NCI-H1417 treated with DMSO at 0.1 percent for 48 hours (cell line): ENCODE measurements at places on chromosomes 5 and 9.

- no peak for DNase-seq
Measured at GRCh38 chr5:178450121-178451028, 139.8 kb downstream of the COL23A1 start.

- no peak for DNase-seq
Measured at GRCh38 chr9:111020594-111020993, 17.7 kb downstream of the LPAR1 start.

- DNase-seq = no peak
Measured at GRCh38 chr5:124660229-124661093, 86.0 kb downstream of the ZNF608 start.

DNA sequence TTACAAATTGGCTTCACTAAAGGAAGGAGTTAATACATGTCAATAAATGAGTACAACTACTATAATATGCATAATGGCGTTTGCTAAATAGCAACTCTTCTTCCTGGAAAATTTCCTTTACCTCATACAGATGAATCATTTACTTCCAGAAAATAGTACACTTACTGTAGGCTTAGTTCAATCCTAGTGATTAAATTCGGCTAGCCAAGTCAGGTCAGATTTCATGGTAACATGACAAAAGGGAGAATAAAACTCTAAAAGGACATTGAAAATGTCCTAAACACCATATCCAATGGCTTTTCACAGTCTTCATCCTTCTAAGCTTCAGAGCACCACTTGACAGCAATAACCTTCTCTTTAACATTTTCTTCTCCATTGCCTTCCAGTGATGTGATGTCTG is 42.1 kb upstream of the ZFAND5 start:
- no peak for DNase-seq

DNA sequence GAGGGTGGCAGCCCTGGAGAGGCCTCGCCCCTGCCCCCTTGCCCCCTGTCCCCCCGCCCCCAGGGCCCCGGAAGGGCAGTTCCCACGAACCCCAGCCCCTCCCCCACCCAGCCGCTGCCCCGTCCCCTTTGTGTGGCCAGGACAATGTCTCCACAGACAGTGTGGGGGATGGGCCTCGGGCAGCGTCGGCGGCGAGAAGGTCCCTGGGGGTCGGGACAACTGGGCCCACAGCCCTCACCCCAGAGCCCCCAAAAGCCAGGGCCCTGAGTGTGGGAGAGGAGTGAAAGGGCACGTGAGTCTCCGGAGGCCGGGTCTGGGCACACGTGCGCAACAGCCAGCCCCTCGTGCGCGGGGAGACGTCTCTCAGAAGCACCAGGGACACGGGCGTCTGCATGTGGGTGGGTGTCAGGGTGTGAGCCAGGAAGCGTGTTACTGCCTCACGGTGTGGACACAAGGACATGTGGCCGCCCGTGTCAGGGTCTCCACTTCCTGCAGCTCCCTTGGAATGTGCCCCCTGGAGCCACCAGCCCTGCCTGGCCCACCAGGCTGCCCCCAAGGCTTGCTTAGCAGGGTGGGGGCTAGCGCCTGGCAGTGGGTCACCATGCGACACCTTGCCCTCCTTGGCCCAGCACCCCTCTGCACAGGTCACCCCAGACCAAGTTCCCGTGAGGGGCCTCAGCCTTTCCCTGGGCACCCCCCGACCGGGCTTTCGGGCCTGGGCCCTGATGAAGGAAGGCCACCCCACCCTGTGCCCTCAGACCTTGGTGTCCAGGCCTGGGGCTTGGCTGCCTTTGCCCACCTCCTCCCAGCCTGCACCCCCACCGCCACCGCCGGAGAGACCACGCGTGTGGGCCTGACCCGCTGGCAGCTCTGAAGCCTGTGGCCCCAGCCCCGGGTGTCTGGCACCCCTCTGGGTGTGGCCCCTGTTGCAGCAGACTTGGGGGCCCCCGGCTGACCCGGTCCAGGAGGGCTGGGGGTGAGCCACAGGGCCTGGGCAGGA is 12.8 kb upstream of the NRARP start:
- DNase-seq = no peak

DNA sequence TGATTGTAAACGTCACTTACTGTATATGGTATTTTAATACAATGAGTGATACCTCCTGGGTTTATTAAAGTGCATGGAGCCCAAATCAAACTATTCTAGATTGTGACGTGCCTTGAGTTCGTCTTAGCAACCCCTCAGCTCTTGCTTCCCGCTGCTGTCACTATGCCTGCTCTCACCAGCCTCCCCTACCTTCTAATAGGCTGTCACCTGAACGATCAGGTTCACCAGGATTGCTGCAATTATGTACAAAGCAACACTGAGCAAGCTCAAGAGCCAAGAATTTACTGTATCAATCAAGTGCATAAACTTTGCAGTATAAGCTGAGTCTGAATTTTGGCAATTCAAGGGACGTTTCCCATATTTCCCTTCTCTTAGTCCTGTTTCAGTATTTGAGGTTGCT is 3.0 kb downstream of the LECT2 start:
- no peak for DNase-seq

DNA sequence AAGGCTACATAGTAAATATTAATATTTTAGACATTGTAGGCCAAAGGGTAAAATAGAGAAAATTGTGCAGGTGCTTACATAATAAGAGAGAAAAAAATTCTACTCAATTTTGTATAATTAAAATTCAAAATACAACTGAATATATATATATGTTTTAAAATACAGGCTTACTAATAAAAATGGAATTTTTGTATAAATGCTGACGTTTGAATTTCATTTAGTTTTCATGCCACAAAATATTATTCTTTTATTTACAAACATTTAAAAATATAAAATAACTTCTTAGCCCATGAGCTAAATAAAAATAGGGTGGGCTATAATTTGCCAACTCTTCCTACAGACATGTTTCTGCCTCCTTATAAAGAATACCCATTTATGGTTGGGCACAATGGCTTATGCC is 328.6 kb downstream of the TRPM3 start:
- DNase-seq = no peak

DNA sequence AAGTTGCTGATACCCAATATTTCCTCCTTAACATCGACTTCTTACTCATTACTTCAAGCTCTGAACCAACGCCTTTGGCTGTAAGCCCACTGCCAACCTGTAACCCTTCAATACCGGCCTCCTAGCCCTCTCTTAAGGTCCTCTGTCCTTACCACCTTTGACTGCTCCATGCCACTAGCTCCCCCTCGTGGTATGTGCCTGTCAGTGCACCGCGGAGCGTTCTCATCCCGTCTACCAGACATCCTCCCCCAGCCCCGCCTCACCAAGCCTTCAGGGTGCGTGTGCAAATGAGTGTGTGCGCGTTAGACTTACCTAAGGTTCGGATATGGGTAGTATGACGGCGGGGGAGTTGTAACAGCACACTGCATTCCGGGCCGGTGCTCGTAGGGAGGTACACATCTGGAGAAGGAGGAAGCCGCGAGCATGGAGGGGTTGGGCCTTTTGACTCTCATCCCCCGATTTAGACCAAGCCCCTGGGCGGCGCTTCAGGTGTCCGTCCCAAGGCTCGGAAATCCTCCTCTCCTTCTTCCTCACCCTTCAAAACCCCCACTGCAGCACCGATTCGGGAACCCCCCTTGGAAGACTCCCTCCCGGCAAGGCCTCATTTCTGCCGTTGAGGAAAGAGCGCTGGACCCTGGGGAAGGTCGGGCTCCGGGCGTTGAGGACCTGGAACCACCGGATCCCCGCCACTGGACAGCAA is 2.8 kb upstream of the MYORG start:
- no peak for DNase-seq

- DNase-seq = no peak
Measured at GRCh38 chr9:224026-224425, 9.4 kb downstream of the DOCK8 start.

GRCh38 chr5:93249651-93250289 is 331.2 kb downstream of the NR2F1-AS1 start:
- no peak for DNase-seq

- no peak for DNase-seq
Measured at GRCh38 chr5:125587631-125588030, 835.6 kb upstream of the GRAMD2B start.

- no peak for DNase-seq
Measured at GRCh38 chr5:77483682-77484081, 8.4 kb downstream of the WDR41 start.

GRCh38 chr5:56801256-56801655 is 14.1 kb upstream of the MAP3K1 start:
- DNase-seq = no peak

GRCh38 chr5:158718738-158719505 is 380.8 kb downstream of the EBF1 start:
- DNase-seq = no peak

DNA sequence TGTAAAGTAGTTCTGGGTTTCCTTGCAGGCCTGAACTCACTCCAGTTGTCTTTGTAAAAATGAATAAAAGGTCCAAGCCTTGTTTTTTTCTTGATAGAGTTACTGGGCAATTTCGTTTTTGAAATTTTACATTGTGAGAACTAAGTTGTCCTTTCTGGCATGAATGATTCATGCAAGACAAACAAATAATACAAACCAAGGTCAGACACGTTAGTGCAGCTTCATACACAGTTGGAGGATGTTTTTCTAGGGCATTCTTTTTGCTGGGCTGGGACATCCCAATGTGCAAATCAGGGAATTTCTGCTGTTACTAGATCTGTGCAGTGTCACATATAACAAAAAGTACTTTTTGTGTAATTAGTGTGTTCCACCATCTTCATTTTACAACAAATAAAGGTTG is 96.0 kb downstream of the MEGF10 start:
- no peak for DNase-seq

- DNase-seq = no peak
Measured at GRCh38 chr9:93155716-93156474, 21.8 kb upstream of the NINJ1 start.

- DNase-seq = no peak
Measured at GRCh38 chr9:16974436-16974835, 104.0 kb upstream of the BNC2 start.

- no peak for DNase-seq
Measured at GRCh38 chr9:110886832-110887231, 151.4 kb downstream of the LPAR1 start.

GRCh38 chr9:113619491-113620376 is 156.2 kb downstream of the RGS3 start:
- no peak for DNase-seq

GRCh38 chr9:92620845-92621244 is 49.1 kb downstream of the IPPK start:
- DNase-seq = no peak

DNA sequence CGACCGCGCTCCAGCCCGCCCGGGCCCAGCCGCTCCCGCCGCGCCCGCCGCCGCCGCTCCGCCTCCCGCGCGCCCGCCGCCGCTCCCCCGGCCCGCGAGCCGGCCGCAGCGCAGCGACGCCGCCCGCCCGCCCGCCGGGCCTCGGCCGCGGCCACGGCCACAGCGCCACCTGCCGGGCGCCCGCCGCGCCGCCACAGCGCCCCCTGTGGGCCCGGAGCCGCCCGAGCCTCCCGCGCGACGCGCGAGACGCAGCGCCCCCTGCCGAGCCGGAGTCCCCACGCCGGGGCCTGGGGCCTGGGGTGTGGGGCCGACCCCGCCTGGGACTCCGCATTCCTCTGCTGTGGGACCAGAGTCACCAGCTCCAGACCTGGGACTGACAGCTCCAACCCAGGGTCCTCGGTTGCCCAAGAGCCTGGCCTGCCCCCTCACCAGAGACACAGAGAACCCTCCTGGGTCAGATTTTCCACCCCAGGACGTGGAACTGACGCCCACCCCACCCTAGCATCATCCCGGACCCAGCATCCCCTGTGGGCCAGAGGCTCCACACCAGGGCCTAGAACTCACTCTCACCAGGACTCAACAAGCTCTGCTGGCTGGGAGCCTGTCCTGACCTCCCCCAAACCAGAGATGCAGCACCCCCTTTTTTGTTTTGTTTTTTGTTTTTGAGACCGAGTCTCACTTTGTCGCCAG is at the start of gene RAPGEF1:
Gene RAPGEF1, minus strand, starts transcription at position 118 of the 690 bp plus-strand sequence. CDS start 246 bp downstream, outside the sequence.
- no peak for DNase-seq

DNA sequence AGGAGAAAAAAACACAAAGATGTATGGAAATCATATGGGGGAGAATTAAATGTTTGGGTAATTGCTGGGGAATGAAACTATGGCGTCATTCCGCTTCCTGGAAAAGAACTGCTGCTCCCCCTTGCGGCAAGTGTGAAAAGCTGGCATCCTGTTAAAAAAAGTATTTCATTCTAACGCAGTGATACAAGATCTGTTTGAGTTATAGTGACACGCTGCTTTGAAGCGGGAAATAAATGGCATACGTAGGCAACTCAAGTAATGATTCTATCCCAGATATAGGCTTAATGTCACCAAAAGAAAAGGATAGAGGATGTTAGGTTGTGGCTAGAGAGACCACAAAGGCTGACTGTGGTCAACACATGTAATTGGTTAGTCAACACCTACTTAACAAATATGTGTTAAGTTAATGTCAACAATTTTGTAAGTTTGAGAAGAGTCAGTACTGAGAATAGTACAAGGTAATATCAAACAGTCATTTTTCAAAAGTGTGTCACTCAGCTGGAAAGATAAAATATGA is 70.2 kb upstream of the ALDH1A1 start:
- peak; percentile 26 for DNase-seq

DNA sequence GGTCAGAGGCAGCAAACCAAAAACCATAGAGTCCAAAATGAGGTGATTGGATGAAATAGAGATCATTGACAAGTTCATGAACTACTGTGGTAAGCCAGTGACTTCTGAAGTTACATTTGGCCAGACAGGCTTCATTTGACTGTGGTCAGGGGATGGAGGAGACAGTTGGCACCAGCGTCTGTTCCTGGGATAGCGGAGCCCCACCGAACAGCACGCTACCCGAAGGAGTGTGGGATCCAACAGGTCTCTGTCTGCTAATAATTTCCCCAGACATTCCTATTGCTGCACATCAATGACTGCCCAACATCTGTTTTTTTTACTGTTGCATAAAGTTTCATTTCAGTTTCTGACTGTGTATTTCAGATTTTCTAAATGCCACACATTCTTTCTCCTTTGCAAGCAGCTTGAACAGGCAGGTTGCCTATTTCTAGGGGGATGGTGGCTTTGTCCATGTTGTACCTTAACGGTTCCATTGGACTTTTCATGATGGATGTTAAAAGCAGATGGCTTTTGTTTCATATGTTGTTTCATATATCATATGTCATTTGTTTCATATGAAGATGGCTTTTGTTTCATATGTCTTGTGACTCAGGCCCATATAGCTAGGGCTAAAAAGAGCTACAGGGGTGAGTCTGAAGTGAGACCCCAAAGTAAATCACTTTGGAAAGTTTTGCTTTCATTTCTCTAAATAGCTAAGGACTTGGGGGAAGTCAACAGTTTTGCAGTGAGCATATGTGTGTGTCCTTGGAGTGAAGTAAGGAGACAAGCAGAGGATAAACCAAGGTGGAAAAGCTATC is 180.8 kb downstream of the GOLPH3 start:
- DNase-seq = no peak

- DNase-seq = no peak
Measured at GRCh38 chr9:98444601-98445000, 189.2 kb upstream of the TBC1D2 start.

DNA sequence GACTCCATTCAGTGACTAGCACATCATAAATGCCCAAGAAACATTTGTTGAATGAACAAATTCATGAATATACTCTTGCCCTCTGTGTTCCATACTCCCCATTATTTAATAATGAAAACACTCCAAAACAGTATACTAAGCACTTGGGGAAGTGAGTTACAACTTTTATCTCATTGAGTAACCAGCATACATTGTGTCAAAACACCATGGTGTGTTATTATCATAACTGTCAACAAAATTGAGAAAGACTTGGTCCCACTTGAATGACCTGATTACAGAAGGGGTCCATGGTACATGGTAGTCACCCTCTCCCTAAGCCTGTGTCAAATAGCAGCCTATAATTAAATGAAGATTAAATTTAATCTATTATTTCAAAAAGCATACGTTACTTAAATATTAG is 16.2 kb downstream of the ANKH start:
- no peak for DNase-seq
